ENCODE measurements at places on chromosomes 5 and 9.

DNA sequence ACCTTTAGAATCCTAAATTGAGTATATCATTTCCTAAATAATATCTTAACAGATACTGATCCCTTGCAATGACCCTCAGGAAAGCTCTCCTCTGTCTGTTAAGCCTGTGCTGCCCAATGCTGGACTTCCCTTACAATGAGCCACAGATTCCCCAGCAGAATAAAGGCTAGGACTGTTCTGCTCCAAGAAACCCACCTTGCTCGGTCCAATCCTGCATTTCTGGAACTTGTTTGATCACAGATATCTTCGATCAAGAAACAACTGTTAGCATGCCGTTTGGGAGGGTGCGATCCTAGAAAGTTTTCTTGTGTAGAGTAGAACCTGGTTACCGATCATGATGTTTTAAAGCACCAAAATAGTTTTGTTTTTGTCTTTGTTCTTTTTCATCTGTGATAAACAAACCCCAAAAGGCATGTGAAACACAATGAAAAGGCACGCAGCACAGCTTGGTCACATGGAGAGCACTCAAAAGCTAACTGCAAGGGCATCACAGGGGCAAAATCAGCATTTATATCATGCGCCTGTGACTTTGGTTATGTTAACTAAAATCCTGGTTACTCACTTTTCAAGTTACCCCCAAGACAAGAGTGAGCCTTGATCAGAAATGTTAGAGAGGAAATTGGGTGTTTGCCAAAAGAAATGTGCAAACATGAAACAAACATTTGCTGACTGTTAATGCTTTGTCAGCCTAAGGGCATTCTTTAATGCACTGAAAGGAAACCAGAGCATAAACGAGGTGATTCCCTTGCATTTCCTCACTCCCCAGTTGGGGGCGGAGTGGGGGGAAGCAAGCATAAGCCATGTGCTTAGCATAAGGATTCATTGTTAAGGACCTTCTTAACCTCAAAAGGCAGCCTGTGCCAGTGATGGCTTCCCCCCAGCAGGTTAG, 61.9 kb upstream of the ADAMTS16 start:
- DNase-seq, result no peak

DNA sequence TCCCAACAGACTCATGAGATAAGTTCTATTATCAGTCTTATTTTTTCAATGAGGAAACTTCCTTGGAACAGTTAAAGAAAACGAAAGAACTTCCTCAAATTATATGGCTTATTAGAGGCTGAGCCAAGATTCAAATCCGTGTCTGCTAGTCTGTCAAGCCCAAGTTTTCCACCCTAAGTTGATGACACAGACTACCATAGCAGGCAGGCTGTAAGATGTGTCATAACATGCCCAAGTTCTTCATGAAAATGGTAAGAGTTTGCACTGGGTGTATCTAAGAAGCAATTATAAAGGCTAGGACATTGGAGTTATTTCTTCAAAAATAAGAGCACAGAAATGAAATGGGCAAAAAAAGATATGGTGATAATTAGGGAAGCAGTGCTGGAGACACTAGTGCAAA, 634.5 kb downstream of the BRINP1 start:
- DNase-seq, result no peak

- DNase-seq, result no peak
These were observed 41.4 kb downstream of the RGS3 start for GRCh38 chr9:113504725-113505590.

- no peak for DNase-seq
These were observed 39.8 kb upstream of the KCNMB1 start for GRCh38 chr5:170429014-170429413.

DNA sequence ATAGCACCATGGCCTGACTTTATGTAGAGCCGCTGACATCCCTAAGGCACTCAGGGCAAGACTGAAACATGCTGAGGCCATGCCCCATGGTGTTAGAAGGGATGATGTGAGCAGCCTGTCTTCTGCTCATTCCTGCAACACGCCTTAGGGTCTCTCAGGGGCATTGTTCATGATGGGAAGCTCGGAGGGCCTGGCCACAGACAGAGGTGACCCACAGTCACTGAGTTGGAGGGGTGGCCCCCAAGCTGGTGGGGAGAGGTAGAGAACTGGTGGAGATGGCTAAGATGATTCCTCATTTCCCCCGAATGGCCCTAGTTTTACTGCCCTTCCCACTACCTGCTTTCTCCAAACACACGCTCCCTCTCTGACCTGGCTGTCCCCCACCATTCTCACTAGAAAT, 135.2 kb downstream of the BARX1 start:
- no peak for DNase-seq

- no peak for DNase-seq
These were observed 3.1 kb downstream of the ANXA2R start for GRCh38 chr5:43036856-43037635.

GRCh38 chr5:173926359-173926758, 38.2 kb downstream of the CPEB4 start:
- no peak for DNase-seq

GRCh38 chr5:177290816-177291596, 12.5 kb downstream of the RAB24 start:
- no peak for DNase-seq

GRCh38 chr5:67118050-67118620, 78.5 kb downstream of the CD180 start:
- no peak for DNase-seq

GRCh38 chr9:7209016-7209715, 451.4 kb downstream of the KDM4C start:
- no peak for DNase-seq

GRCh38 chr5:149267241-149267973, 4.3 kb upstream of the AFAP1L1 start:
- no peak for DNase-seq

GRCh38 chr9:9538356-9538755, 1074.4 kb downstream of the PTPRD start:
- no peak for DNase-seq

GRCh38 chr9:127850286-127850830, 4.1 kb downstream of the ENG start:
- no peak for DNase-seq

DNA sequence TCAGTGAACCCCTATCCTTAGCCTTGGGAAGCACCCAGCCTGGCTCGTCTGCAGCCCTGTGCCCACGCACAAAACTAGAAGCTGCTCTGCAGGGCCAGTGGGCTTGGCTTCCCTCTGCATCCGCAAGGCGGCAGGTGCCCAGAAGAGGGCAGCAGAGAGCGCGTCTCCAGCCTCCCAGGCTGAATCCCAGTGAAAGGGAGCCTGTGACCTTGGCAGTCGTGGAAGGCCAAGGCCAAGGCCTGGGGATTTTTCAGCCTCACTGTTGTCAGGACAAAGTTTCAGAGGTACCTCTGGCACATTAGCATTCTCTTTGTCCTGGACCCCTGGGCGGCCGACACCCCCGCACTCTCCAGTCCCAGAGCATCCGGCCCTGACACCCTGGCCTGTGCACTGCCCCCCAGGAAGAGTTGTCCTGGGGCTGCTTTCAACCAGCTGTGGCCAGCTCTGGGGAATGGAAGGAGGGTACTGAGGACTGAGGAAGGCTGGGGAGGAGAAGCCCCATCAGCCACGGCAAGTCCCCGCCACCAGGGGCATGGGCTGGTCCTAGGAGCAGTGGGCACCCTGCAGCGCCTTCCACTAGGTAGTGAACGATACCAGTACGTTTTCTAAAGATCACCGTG, 63.6 kb upstream of the IL17B start:
- DNase-seq, result no peak

DNA sequence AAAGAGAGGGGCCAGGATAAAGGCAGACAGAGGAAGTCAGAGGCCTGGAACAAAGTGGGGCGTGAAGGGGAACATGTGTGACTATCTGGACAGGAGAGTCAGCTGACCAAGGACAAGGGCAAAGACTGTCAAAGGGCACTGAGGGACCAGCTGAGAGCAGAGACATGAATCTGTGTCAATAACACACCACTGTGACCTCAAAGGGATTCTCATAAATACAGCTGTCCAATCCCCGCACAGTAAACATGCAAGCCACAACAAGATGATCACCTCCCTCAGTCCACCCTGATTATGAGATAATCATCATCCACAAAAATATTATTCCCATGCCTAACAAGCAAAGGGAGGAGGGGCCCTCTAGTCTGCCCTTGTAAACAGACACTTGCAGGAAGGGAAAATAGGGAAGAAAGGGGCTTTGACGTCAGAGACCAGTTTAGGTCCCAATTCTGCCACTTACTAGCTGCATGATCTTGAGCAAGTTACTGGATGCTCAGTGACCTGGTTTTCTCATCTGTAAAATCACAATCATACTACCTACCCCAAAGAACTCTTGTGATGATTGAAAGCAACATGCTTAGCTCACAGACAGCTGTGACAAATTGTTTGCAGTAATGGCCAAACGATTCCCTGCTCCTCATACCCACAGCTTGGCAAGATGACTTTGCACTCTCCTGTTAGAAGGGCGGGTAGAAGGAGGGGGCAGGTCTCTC, 41.8 kb downstream of the RAPGEF1 start:
- no peak for DNase-seq

DNA sequence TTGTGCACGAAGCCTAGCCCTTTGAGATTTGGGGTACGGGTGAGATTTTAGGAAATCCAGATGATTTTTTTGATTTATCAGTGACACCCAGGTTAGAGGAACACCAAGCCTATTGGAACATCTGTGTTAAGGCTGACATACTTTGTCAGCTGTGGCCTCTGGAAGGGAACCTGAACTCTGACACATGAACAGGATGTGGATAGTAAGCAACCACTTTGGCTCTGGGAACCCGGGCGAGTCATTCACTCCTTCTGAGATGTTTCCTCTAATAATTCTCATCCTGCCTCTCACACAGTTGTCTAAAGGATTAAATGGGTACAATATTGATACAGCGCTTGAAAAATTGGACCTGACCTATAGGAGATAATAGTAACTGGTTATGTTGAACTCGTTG, 67.8 kb downstream of the FGF1 start:
- DNase-seq, result no peak

DNA sequence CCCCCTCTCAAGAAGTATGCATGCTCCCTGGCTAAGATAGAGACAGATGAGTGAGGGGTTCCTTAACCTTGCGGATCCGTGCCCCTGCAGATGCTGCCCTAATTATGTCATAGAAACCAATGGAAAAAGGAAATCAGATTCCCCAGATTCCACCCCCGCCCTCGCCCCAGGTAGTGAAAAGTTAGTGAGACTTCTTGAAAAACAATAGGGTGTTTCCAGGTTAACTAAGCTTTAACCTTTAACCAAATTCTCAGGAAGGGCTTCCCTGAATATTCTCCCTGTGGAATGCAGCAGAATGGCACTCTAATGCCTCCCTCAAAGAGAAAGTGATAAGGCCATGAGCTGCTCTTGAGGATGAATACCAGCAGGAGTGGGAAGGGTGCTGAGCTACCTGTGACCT, 116.0 kb upstream of the RANBP3L start:
- no peak for DNase-seq

DNA sequence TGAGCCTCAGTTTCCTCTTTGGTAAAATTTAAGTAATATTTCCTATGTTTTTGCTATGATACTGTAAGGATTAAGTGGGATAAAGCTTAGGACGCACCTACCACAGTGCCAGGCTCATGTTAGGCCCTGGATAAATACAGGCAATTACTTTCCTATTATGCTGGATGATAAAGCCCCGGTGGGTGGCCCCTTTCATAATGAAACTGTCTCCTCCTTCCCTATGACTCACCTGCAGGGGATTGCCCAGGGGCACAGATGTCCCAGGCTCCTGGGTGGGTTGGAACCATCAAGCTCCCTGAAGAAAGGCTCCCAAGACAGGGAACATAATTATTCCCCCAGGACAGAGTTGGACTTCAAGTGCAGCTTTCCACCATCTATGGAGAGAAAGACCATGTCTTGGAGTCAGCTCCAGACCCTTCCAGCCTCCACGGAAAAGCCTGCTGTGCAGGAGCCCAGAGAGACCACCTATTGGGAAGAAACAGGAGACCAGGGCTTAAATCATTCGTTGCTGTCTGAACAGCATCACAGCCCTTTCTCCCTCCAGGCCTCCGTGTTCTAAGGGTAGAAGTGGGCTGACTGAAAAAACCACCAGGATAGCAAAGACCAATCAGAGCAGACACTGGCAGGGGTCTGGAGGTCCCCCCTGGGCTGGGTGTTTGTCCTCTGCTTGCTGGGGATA, 43.2 kb upstream of the FOXE1 start:
- DNase-seq, result no peak

DNA sequence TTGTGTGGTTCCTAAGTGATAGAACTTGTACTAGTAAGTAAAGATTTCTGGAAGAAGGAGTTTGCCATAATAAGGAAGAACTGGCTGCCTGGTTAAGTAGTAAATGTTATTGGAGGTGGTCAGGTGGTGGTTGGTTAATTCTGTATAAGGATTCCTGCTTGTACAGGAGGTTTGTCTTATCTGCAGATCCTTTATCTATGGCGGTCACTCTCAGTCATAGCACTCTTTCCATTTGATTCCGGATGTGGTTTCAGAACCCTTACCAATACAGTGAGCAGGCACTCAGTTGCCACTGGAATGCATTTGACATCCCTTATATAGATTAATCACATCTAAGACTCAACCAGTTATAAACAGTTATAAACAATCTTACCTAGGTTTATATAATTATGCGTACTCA, 50.3 kb downstream of the RAD50 start:
- DNase-seq, result no peak

- no peak for DNase-seq
These were observed 5.7 kb downstream of the PIP5KL1 start for GRCh38 chr9:127924736-127925444.

DNA sequence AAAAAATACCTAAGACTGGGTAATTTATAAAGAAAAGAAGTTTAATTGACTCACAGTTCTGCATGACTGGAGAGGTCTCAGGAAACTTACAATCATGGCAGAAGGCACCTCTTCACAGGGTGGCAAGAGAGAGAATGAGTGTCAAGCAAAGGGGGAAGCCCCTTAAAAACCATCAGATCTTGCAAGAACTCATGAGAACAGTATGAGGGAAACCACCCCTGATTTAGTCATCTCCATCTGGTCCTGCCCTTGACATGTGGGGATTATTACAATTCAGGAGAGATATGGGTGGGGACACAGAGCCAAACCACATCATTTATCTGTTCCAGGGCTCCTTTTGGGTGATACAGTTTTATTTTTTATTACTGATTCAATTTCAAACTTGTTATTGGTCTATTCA, 23.2 kb upstream of the ADAMTS16 start:
- DNase-seq, result no peak
